HS-27A (cell line): ENCODE measurements at places on chromosomes 3 and 15.

GRCh38 chr3:187932530-187932929 is 187.3 kb upstream of the BCL6 start:
- DNase-seq: no peak

GRCh38 chr15:38687340-38687739 is 122.7 kb upstream of the RASGRP1 start:
- DNase-seq: no peak

GRCh38 chr15:94002041-94002440 is 229.3 kb upstream of the MCTP2 start:
- DNase-seq: no peak

GRCh38 chr3:119261055-119261454 is 20.4 kb upstream of the B4GALT4 start:
- no peak for DNase-seq

DNA sequence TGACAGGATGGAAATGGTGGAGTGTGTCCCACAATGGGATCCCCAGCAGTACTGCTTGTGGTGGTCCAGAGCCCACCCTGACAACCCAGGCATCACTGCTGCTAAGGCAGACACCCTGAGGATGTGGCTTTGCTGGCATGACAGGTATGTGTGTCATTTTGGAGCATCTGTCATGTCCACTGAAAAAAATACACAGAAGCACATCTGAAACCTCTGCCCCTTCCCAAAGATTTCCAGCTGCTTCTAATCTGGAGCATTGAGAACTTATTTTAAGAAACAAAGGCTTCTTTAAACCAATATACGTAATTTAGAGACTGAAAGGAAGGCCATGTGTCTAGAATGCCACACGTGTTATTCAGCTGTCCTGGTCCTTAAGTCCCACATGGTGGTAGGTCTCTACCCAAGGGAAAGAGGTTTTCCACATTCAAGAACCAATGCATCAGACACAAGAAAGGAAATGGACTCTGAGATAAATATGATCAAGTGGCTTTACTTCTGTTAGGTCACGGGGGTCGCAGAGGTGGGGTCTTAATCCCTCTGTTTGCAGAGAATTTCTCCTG is 88.3 kb downstream of the PDZRN3 start:
- DNase-seq: no peak

DNA sequence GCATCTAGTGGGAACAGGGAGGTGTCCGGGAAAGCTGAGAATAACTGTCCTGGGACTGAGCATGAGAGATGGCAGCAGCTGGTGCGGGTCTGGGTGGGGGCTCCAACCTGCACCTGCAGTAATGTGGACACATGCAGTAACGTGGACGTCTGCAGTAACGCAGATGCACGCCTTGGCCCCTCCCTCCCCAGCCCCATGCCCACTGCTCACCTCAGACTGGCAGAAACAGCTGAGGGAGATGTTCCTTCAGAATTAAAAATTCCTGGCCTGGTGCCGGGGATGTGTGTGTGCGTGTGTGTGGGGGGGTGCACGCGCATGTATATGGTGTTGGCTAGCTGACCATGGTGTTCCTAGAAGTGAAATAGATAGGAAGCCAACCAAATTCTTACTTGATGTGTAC is 86.7 kb upstream of the OXTR start:
- no peak for DNase-seq

DNA sequence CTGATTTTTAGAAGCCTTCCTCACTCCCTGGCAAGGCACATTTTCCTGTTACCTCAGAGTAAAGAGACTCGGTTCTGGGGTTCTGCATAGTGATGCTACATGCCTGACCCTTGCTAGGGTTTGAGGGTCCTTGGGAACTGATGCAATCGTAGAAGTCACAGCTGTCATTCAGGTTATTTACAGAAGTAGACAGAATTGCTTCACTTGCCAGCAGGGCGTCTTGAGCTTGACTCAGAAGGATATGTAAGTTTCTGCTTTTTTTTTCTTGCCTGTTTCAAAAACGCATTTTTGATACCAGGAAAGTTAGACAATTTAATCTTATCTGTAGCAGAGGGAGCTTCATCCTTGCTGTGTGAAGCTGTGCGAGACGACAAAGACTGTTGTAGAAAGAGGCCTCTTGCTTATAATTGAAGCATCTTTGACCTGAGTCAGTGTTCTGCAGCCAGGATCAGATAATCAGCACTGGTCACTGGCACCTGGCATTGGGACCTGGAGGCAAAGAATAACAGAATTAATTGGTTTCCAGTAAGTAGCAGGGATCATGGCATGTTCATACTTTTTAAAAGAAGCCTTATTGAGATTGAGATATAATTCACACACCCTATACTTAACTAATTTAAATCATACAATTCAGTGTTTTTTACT is 24.8 kb downstream of the CACNA1D start:
- DNase-seq: no peak

GRCh38 chr3:14133876-14134275 is 9.0 kb downstream of the TMEM43 start:
- no peak for DNase-seq

DNA sequence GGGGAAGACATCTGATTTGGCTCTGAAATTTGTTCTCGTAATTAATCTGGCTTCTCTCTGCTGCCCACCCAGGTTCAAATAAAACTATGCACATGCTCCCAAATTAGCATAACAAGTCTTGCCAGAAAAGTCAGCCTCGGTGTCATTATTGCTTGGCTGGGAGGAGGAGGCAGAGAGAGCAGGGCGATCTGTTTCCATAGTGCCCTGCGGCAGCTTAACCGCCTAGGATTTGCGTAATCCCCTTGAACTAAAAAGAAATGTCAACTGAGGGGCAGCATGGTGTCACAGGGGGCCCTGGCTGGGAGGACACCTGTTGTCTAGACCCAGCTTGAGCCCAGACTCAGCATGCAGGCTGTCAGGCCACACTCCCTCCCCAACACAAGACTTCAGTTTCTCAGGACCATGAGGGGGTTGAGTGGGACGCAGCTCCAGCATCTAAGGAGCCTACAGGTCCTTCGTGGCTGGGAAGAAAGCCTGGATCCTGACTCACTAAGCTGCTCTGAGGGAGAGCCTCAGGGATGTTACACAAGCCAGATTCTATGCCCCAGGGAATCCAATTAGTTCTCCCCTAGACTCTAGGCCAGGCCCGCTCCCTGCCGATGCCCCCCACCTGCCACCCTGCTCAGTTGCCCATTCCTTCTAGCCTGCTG is 17.3 kb downstream of the MRPS11 start:
- DNase-seq: no peak

DNA sequence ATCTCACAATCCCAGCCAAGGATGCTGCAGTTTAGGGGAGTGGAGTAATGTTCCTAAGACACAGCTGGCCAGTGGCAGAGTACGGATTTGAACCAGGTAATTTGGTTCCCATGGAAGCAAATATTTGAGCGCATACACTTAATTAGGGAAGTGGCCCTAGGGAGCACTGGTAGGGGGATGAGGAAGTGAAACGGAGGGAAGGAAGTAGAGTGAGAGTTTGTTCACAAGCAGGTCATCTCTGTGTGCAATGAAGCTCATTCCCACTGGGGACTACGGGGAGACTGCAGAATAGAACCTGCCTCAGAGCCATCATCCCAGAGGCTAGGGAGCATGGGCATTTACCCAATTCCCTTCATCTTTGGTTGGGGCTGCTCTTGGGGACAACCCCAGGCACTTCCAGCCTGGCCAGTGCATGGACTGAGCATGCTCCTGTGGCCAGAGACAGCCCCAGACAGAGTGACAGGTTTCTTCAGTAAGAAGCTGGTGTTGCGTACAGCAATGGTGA is 317.2 kb upstream of the PROK2 start:
- no peak for DNase-seq

DNA sequence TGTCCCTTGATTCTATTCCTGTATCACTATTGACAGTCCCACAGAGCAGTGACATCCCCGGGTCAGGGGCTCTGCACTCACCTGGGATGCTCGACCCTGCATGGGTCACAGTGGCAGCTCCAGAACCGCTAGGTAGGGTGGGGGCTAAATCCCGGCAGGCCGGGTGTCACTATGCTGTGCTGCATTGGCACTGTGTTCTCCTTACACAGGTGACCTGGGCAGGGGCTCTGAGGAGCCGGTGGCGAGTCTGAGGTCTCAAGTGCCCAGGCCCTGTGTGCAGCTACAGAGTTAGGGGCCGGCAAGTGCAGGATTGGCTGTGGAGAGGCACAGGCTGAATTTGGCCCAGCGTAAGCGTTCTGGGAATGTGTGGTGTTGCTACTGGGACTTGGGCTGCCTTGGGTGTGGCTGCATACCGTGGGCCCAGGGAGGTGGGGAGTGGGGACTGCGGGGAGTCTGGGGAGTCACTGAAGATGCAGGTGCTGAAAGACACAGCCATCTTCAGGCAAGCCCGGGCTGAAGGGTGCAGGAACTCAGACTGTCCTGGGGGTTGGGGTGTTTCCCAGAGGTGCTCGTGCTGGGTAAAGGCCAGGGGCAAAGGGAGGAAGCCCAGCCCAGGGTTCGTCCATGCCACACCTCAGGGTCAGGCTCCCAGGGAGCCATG is 102.6 kb upstream of the PRR20G start:
- no peak for DNase-seq

DNA sequence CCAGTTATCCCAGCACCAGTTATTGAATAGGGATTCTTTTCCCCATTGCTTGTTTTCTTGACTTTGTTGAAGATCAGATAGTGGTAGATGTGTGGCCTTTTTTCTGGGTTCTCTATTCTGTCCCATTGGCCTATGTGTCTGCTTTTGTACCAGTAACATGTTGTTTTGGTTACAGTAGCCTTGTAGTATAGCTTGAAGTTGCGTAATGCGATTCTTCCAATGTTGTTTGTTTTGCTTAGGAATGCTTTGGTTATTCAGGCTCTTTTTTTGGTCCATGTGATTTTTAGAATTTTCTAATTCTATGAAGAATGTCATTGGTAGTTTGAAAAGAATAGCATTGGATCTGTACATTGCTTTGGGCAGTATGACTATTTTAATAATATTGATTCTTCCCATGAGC is 94.3 kb upstream of the CHMP2B start:
- no peak for DNase-seq

GRCh38 chr15:69663982-69664381 is 211.4 kb downstream of the RPLP1 start:
- DNase-seq: no peak

GRCh38 chr15:38263996-38264395 is 11.4 kb downstream of the SPRED1 start:
- no peak for DNase-seq

GRCh38 chr15:39359771-39360170 is 221.1 kb upstream of the THBS1 start:
- no peak for DNase-seq

- no peak for DNase-seq
Observed at GRCh38 chr3:177563243-177563780, 366.0 kb upstream of the TBL1XR1 start.

GRCh38 chr3:44241706-44242105 is at the start of gene TOPAZ1:
TSS of gene TOPAZ1 (plus strand) at chr3:44241886. CDS start at chr3:44242054, 168 bp downstream.
- DNase-seq: no peak

DNA sequence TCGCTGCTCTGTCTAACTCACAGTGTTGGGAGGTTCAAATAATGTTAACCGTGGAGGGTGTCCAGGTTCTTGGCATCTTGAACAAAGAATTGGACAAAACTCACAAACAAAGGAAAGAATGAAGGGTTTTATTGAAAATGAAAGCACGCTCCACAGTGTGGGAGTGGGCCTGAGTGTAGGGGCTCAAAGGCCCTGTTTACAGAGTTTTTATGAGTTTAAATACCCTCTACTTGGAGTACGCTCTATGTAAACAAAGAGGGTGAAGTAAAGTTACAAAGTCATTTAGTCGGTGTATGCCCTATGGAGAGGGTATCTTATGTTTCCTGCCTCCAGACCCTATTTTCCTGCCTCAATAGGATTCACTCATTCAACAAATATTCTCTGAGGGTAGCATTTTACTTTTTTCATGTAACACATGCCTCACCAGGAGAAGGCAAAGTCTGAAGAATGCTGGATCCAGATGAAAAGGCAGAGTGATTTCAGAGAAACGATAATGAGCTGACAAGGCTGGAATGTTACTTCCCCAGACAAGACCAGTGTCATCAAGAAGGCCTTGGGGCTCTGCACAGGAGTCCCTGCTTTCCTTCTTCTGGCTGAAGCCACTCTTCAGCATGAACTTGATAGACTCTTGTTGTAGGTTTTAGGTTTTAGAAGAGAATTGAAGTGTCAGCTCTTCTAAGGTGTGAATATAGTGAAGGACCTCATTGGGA is 163.6 kb downstream of the FAM43A start:
- DNase-seq: no peak

DNA sequence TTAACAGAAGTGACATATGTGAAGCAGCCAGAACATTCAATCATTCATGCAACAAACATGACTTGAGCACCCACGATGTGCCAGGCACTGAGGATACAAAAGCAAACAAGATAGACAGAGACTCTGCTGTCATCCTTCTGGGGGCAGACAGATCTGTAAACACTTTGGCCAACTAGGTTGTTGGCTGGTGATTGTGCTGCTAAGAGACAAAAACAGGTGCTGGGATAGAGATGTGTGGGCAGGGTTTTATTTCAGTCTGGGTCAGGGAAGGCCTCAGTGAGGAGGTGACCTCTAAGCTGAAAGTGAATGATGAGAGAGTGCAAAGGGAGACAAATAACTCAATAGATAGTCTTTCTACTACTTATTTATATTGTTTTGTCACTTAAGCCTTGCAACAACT is 147.0 kb upstream of the VEPH1 start:
- DNase-seq: no peak

- DNase-seq: no peak
Observed at GRCh38 chr3:170469151-170470062, 50.7 kb downstream of the CLDN11 start.

- no peak for DNase-seq
Observed at GRCh38 chr3:43004282-43004681, 25.2 kb downstream of the GASK1A start.

DNA sequence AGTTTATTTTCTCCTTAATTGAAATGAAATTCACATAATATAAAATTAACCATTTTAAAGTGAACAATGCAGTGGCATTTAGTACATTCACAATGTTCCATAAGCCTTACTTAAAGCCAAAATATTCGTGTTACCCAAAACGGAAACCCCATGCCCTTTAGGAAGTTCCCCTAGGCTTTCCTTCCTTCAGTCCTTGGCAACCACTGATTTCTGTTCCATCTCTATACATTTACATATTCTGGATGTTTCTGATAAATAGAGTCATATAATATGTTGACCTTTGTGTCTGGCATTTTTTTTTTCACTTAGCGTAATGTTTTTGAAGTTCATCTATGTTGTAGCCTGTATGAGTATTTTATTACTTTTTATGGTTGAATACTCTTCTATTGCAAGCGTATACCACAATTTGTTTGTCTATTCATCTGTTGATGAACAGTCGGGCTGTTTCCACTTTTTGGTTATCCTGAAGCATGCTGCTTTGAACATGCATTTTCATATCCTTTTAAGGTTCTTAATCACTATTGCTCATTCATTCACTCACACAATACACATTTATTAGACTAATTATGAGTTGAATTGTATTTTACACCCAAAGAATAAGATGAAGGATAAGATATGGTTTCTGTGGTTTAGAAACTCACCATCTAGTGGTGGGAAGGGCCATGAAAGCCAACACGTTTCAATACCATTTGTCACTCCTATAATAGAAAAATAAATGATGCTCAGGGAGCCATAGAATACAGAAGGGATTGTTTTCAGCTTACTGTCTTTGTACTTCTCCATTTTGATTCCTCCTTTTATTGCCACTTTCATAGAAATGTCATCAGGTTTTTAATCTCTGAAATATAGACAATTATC is 408.2 kb upstream of the CBLB start:
- DNase-seq: no peak
